Kidney epithelial cell (primary cell): ENCODE measurements at places on chromosomes 1 and 21.

DNA sequence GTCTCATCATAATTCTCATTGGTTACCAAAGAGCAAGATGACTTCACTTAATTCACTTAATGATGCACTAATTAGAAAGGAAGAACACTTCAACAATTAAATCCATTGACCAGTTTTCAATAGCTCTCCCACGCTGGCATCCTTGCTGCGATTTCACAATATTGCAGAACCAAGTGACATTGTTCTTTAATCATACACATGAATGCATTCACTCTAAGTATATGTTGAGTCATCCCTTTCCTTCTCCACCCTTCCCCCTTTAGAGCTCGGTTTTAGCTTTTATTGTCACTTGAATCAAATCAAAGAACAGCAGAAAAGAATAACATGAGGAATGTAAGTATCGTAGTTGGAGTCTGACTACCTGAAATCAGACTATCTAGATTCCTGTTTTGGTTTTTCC is 233.6 kb upstream of the FMN2 start:
- DNase-seq: peak; percentile 32

DNA sequence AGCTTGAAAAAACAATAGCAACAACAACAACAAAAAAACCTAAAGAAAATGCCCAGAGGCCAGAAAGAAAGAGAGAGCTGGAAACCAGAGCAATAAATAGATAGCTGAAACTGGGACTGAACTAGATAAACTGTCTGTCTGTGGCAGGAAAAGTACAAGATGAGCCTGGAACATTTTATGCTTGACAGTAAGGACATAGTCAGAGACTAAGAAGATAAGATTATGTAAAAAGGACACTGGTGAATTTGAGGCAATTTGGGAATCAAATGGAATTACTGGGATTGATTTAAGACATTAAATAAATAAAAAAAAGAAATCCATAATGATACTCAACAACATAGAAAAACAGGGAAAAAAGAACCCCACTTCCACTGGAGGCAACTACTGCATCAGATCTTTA is 1.7 kb upstream of the KIFAP3 start:
- DNase-seq: no peak

- no peak for DNase-seq
These were observed 15.2 kb downstream of the SSX2IP start for GRCh38 chr1:84675106-84675505.

- no peak for DNase-seq
These were observed 47.9 kb downstream of the SLC45A1 start for GRCh38 chr1:8365661-8366362.

DNA sequence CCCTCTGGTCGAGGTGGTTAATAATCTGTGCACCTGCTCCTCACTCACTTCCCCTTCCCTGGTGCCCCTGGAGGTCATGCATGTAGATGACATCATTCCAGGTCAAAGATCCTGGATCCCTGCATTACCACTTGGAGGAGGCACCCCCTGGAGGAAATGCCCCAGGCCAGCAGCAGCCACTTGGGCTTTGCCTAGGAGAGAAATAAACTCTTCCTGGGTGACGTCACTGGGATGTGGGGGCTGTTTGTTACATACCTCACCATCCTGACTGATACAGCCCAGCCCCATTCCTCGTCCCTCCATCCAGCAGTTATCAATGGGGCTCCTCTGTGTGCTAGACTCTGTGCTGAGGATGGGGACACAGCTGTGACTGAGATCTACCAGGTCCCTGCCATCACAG is 433.6 kb downstream of the PTPRU start:
- no peak for DNase-seq

- no peak for DNase-seq
These were observed 185.6 kb downstream of the CLEC20A start for GRCh38 chr1:178311164-178311563.

GRCh38 chr1:53601031-53601745 is 137.8 kb downstream of the GLIS1 start:
- DNase-seq: no peak

GRCh38 chr21:37478794-37479193 is 112.2 kb downstream of the DYRK1A start:
- peak; percentile 41 for DNase-seq

DNA sequence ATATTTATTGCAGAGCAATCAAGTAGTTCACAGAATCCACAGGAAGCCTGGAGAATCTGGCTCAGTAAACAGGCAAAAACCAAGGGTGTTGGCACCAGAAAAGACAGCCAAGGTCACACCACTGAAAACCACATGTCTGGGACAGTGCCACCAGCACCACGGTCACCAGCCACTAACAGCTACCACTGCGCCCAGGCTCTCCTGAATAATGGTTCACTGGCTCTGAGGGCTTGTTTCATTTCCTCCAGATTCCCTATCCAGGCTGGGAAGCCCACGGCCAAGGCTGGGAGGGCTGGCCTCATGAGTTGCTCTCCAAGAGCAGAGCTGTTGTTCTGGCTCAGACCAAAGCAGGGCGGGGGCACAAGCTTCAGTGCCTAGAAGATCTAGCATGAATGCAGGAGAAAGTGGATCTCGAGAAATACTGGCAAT is 54.5 kb upstream of the PTGFRN start:
- DNase-seq: no peak

DNA sequence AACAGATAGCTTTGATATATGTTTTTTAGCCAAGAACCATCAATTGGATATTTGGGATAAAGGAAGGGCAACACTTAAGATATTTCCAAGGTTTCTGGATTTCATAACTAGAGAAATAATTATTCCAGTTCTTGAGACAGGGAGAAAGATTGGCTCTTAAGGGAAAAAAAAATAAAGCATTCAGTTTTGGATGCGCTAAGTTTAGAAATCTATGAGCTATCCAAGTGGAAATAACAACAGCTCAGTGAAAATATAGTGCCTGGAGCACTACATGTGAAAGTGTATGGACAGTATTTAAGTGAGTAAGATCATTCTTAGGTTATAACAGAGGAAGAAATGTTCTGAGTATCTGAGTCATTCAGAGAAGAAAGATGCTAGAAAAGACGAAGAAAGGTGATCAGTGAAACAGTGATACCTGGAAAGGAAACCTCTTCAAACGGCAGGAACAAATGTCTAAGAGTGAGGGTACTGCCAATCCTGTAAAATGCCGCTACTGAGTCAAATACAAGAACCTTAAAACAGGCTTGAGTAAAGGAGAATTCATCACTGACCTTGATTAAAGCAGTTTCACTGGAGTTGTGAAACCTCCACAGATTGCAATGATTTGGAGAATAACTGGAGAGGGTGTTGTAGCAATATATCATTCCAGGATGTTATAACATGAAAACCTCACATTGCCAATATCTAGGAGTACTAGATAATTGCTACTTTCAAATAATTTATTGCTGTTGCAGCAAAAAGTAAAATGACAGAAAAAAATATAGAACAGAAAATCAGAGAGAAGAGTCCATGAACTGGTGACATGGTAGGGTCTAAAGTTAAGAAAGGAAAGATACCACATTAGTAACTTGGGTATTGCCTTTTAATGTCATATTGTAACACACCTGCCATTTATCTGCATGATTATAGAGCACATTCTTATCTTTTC is 482.1 kb upstream of the RGS18 start:
- DNase-seq: no peak

GRCh38 chr1:70284366-70284765 is 63.2 kb downstream of the SRSF11 start:
- no peak for DNase-seq

DNA sequence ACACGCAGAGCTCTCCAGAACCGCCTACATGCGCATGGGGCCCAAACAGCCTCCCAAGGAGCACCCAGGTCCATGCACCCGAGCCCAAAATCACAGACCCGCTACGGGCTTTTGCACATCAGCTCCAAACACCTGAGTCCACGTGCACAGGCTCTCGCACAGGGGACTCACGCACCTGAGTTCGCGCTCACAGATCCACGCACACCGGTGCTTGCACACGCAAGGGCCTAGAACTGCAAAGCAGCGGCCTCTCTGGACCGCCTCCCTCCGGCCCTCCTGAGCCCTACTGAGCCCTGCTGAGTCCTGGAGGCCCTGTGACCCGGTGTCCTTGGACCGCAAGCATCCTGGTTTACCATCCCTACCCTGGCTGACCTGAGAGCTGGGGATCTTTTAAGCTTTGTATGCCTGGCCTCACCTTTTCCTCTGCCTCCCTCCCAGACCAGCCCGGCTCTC is 8.3 kb downstream of the OLIG2 start:
- DNase-seq: no peak

- DNase-seq: no peak
These were observed 859 bp upstream of the ZBTB18 start for GRCh38 chr1:244050014-244050834.

GRCh38 chr1:19505693-19506457 is 20.5 kb upstream of the CAPZB start:
- no peak for DNase-seq

DNA sequence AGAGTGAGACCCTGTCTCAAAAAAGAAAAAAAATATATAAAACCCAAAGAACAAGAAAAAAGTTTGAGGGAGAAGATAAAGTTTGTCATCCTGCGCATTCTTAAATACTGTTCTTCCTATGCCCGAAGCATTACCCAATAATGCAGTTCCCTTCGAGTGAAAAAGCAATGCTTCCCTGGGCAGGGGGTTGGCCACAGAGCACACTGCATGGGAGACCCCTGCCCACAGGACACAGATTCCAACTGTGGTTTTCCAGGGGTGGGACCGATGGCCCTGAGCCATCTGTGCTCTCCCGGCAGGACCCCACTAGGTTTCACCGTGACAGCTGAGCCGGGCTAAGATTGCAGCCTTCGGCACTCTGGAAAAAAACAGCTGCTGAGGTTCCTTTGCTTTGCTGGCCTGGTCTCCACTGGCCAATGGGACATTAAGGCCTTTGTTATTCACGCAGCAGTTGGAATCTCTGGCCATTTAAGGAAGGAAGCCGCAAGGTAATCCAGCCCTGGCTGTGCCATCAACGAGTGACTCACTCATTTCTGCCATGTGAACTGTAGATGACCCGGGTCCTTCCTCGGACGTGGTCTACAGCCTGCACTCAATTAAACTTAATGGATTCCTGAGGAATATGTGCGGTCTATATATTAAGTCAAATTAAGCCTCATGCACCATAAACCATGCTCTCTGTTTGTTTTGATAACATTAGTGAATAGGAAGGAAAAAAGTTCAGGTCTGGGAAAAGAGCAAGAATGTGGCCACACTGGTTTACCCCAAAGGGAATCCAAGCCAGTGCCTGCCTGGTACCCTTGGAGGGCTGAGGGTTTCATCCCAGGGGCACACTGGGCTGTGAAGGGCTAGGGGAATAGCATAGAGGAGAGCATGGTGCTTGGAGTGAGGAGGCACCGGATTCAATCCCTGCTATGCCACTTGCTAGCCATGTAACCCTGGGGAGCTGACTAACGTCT is 163.2 kb downstream of the ZBTB18 start:
- DNase-seq: peak; percentile 99

DNA sequence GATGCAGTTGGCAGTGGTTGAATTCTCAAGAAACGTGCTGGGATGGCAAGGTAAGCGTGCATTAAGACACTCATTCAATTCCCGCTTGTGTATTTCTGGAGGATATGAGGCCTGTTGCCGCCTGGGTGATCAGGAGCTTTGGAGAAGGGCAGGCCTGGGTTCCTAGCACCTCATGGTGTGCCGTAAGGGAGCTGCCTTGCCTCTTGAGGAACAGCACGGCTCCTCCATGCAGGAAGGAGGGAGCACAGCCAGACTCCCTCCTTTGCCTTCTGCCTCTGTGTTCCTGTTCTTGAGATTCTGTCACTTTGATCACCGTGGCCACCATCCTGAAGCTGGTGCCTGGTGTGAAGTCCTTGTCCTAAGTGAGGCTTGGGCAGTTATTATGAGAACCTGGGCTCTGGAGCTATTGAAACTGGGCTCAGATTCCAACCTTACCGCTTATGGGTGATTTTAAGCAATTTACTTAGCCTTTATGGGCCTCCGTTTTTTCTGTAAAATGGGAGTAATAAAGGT is 18.3 kb downstream of the SLFNL1 start:
- DNase-seq: no peak
